ENCODE measurements at places on chromosomes 6 and 20.

GRCh38 chr6:36612101-36612625, 18.0 kb downstream of the SRSF3 start:
- DNase-seq = no peak

DNA sequence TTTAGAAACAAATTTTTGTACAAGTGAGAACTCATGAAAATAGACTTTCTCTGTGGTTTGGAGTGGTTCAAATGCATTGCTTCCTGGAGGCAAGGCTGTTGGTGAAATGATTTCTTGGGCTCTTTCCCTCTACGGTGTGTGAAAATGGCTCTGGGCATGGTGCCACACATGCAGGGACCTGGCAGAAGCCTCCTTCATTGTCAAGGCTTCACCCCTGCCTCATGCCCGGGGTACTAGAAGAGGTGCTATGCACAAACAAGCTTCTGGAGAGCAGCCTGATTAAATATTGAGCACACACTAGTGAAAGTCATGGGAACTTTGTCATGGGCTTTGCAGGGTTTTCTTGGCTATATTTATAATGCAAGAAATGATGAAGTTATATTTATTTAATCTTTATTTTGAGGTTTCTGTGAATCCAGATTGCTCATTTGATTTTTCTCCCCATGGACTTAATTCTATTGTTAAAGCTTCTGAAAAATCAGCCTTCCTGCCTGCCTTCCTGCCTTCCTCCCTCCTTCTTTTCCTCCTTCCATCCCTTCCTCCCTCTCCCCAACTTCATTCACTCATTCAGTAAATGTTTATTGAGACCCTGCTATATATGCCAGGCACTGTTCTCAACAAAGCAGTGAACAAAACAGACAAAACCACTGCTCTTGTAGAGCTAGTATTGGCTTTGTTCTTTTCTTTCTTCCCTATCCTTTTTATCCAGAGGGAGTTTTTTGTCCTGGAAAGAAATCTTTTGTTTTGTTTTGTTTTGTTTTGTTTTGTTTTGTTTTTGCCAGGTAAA, 21.0 kb downstream of the C6orf89 start:
- DNase-seq = no peak

- DNase-seq = no peak
These were observed 22.6 kb downstream of the MYH7B start for GRCh38 chr20:34978092-34978744.

DNA sequence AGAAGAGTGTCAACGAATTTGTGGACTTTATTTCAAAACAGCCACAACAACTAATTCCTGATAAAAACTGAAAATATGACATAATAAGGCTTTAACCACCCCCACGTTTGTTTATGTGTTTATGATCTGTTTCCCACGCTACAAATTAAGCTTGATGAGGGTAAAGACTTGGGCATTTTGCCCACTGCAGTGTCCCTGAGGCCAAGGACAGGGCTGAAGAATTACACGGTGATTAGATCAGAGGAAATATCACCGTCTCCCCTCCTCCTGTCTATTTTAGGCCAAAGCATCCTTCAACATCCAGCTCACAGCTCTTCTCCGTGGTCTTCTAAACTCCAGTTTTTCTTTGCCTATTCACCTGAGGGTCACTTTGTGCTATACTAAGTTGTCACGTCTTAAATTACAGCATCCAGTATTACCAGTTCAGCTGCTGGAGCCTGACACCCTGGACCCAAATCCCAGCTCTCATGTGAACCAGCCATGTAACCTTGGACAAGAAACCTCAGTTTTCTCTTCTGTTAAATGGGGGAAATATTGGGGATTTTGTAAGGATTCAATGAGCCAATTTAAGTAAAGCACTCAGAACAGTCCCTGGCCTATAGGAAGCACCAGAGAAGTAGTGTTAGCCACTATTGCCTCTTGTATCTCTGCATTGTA, 15.2 kb upstream of the ARFGEF2 start:
- DNase-seq = no peak

- peak; percentile 76 for DNase-seq
These were observed 80.4 kb downstream of the ARID1B start for GRCh38 chr6:156857573-156857972.

GRCh38 chr6:55937951-55938690, 62.7 kb upstream of the BMP5 start:
- no peak for DNase-seq

DNA sequence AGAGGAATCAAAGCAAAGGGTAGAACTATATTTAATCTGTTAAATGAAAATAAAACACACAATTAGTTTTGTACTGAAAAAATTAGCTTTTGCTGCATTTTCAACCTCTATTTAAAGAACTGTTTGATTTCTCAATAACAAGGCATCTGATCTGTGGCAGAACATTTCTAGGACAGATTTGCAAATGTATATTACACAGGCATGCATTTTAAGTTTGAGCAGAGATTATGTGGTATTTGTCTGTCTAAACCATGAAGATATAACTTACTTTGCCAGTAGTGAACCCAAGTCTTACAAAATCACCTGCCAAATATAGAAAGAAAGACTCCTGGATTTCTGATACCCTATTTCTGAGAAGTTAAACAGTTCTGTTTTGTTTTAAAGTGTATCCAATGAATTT, 71.9 kb downstream of the TFAP2B start:
- no peak for DNase-seq

DNA sequence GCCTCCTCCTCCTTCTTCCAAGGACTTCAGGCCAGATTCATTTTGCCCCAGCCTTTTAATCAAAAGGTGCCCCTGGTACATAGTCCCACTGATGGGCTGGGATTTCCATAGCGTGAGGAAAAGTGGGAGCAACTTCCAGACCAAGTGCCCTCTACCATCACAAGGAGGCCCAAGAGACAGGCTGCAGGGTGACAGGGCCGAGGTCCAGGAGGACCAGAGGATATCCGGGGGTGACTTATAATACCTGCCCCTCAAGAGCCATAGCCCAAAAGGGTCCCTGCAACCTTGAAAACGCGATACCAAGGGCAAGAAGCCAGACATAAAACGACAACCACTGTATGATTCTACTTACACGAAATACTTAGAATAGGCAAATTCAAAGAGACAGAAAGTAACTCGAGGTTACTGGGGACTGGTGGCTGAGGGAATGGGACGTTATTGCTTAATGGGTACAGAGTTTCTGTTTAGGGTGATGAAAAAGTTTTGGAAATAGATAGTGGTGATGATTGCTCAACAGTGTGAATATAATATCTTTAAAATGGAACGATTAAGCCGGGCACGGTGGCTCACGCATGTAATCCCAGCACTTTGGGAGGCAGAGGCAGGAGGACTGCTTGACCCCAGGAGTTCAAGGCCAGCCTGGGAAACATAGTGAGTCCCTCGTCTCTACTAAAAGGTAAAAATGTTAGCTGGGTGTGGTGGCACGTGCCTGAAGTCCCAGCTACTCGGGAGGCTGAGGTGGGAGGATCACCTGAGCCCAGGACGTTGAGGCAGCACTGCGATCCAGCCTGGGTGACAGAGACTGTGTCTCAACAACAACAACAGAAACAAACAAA, 71.9 kb downstream of the NOL4L start:
- DNase-seq = no peak

GRCh38 chr6:85865420-85866369, 223.0 kb upstream of the SYNCRIP start:
- DNase-seq = peak; percentile 83

- DNase-seq = no peak
These were observed 27.8 kb upstream of the RNF144B start for GRCh38 chr6:18359237-18359885.

- peak; percentile 10 for DNase-seq
These were observed 120.6 kb downstream of the GRM4 start for GRCh38 chr6:34025112-34025807.

- no peak for DNase-seq
These were observed 42.3 kb upstream of the FRMD1 start for GRCh38 chr6:168121303-168121665.

GRCh38 chr20:1034415-1034789, 32.3 kb upstream of the RSPO4 start:
- peak; percentile 12 for DNase-seq

GRCh38 chr20:50193836-50194421, 3.3 kb downstream of the CEBPB start:
- DNase-seq = peak; percentile 54

- peak; percentile 91 for DNase-seq
These were observed 11.2 kb upstream of the PSMG4 start for GRCh38 chr6:3247255-3248146.

- DNase-seq = no peak
These were observed 153.6 kb downstream of the SYCP2 start for GRCh38 chr20:59779656-59780380.

- DNase-seq = no peak
These were observed 182.7 kb downstream of the TAF4 start for GRCh38 chr20:61882716-61883615.

- DNase-seq = no peak
These were observed 24.3 kb upstream of the CDYL start for GRCh38 chr6:4751823-4752464.

- DNase-seq = no peak
These were observed 144.8 kb upstream of the SUPT3H start for GRCh38 chr6:45522486-45522885.

- peak; percentile 35 for DNase-seq
These were observed 69.5 kb upstream of the FOXQ1 start for GRCh38 chr6:1242446-1242845.

- DNase-seq = no peak
These were observed 65.8 kb downstream of the BTBD9 start for GRCh38 chr6:38573801-38574395.

- peak; percentile 28 for DNase-seq
These were observed at the start of gene FILIP1 for GRCh38 chr6:75493400-75494064. Gene FILIP1 (minus strand): TSS chr6:75493800. CDS start chr6:75414972, 78,828 bp downstream.

DNA sequence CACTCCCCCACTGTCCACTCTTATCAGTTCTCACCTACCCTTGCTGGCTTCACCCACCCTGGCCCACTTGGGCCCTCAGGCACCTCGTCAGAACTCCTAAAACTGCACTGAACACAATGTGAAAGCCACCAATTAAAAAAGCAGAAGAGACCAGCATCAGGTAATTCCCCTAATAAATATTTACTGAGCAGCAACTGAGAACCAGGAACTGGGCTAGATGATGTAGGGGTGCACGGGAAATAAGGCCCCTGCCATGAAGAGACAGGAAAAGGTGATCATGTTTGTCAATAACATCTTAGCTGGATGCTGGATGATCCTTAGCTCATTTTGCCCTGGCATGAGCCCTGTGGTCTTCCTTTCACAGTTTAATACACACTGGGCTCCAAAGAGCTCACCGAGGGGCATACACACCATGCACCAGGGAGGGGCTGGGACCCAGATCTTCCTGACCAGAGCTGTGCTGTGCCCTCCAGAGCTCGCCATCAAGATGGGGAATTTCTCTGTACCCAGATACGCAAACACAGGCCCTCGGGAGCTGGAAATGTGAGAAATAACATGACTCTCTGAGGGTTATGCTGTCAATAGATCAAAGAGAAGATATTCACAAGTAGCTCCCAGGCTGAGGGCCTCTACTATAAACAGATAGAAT, 113.6 kb upstream of the SLC22A16 start:
- no peak for DNase-seq

- DNase-seq = no peak
These were observed 131.2 kb upstream of the RPS6KA2 start for GRCh38 chr6:166758136-166758704.

GRCh38 chr20:36796117-36796516, 22.6 kb upstream of the DSN1 start:
- DNase-seq = no peak

GRCh38 chr6:108156180-108156937, 9.5 kb upstream of the NR2E1 start:
- DNase-seq = peak; percentile 27

GRCh38 chr6:113416170-113416569, 441.0 kb upstream of the MARCKS start:
- peak; percentile 36 for DNase-seq

GRCh38 chr6:52304983-52305390, 20.4 kb upstream of the MCM3 start:
- peak; percentile 73 for DNase-seq

DNA sequence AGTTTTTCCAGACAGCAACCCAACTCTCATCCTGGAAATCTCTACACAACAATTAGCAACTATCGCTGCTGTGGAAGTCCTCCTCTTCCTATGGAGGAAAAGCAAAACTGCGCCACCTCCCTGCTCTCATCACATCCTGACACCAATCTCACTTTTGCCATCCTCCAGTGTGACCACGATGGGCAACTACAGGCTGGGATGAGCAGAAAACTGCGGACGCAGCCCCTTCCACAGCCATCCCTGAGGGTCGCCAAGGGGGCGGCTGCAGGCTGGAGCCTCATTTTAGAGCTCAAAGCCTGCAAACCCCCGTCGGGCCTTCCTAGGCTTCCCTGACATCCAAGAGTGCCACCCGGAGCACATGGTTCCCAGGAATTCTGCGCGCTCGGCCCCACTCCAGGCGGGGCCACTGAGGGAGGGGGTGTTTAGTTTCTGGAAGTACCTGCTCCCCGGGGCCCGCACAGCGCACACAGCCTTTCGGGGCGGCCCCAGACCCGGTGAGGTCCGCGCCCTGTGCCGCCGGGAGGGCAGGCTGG, 1.2 kb downstream of the TCFL5 start:
- peak; percentile 68 for DNase-seq

- DNase-seq = no peak
These were observed 336.2 kb downstream of the ZFAND3 start for GRCh38 chr6:38155621-38156204.

DNA sequence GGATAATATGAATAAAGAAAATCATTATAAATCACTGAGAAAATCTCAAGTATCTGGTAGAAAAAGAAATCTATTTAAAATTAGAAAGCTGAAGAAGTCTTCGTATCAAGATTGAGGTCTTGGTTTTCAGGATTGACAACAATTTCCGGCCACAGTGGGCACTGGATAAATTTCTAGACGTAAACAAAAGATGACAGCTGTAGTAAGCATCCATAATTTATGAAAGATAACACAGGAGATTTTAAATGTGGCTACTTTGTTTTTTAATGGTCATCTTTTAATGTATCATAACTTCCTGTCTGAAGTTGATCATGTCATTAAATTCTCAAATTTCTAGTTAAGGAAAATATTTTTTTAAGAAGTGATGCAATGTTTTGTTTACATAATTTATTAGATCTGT, 444.2 kb downstream of the HTR1B start:
- DNase-seq = no peak

DNA sequence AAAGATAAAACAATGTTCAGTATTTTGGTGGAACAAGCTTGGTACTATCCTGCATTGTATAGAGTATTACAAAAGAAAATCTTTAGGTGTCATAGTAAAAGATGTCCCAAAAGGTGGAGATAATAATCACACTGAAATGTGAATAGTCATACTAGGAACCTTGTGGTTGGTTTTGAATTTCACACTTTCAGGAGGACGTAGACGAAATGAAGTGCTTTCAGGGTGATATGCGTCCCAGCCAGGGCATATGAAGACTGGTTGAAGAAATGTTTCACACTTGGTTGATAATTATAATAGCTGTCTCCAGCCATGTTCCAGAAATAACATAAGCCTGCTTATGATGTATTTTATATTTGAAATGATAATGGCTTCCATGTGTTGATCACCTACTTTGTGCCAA, 60.4 kb downstream of the SCAND1 start:
- no peak for DNase-seq

GRCh38 chr20:20785226-20785625, 72.8 kb upstream of the RALGAPA2 start:
- no peak for DNase-seq

DNA sequence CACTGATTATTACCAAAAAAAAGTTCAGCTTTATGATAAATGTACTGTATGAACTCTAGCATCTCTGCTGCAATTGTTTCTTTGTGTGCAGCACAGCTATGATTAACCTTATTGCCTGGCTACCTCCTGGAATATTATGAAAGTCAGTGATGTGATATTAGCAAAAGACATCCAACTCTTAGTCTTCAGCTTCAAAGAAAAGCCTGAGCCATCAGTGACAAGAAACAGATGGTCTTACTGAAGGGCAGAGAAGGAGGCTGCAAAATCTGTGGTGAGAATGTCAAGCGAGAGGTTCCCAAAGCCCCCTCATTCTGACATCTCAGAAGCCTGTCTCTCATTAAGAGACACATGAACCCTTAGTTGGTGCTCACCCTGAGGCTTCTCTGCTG, 89.4 kb upstream of the TNFAIP3 start:
- peak; percentile 21 for DNase-seq
